ENCODE measurements at places on chromosomes 3 and 15.

DNA sequence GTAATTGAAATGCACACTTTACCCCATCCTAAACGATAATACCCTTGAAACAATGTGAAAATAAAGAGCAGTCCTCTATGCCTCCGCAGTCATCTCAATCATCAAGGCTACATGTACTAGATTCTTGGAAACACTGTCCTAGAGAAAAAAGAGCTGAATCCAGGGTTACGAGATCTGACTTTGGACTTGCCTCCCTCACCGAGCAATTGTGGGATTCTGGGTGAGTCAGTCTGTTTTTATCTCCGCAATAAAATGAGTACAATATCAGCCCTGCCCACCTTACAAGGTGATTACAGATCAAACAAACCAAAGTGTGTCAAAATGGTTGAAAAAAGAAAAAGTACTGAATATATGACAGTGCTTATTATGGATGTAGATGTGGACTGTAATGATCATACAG is 152.3 kb upstream of the SNTN start:
- DNase-seq: no peak

GRCh38 chr3:197431346-197431910 is 124.3 kb downstream of the BDH1 start:
- no peak for DNase-seq

- peak; percentile 43 for DNase-seq
Observed at GRCh38 chr15:28975766-28976179, 90.0 kb downstream of the APBA2 start.

GRCh38 chr3:14397531-14397930 is 4.9 kb upstream of the SLC6A6 start:
- no peak for DNase-seq

GRCh38 chr3:100424261-100424660 is 22.9 kb downstream of the LNP1 start:
- DNase-seq: no peak

DNA sequence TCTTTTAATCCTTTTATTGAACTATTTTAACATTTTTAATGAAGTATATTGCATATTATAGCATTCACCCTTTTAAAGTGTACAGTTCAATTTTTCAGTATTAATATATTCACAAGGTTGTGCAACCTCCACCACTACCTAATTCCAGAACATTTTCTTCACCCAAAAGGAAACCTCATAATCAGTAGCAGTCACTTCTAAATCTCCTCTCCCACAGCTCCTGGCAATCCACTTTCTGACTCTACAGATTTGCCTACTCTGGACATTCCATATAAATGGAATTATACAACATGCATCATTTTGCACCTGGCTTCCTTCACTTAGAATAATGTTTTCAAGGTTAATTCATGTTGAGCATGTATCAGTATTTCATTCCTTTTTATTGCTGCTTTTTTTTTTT is 55.0 kb upstream of the HRH1 start:
- no peak for DNase-seq

- peak; percentile 61 for DNase-seq
Observed at GRCh38 chr3:128794770-128795649, 69.0 kb downstream of the RAB7A start.

DNA sequence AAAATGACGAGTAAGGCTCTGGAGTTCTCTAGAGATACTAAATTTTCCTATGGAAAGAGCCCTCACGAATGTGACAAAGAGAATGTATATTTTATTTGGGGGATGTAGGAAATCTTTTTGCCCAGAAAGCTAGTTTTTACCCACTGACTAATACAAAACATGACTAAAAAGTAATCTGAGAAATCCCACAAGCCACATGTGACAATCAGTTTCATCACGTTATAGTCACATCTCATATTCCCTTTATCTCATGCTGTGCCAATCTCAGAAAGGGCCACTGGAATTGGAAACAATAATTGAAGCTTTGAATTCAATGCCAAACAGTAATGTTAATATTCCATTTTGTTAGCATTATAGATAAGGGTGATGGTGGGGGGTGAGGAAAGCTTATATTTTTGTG is 509.0 kb upstream of the GOLIM4 start:
- DNase-seq: no peak

GRCh38 chr3:107845380-107846278 is 245.2 kb downstream of the CD47 start:
- DNase-seq: no peak
